ENCODE measurements at places on chromosomes 7 and 10. TPM values are rescaled to one million over a fixed set of nuclear protein-coding genes. Genes with fewer than 3 reads are reported as not detected.

DNA sequence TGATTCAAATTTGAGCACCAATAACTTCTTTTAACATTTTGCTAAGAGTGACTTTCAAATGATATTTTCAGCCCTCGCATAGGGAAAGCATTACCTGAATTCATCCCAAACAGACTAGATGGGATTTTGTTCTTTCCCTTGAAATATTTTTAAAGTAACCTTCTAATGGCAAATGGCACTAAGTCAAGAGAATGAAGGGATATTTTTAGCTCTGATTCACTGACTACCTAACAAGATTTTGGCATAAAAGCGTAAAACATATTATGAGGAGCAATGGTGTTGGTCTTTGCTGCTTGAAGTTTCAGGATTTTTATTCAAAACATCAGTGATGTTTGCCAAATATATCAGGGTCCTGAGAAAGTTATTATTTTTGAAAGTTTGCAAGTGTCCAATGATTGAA lies 290.3 kb downstream of the CDK14 start:
- no peaks in the 10 kb centered on the region for H3K36me3 ChIP-seq
- DNase-seq, result no peak
- H3K27me3 ChIP-seq, result no peaks in the 10 kb centered on the region
- no peaks in the 10 kb centered on the region for H3K4me1 ChIP-seq

- peaks cover 16% of the 10 kb centered on the region for H3K4me1 ChIP-seq
- peak; percentile 96 for DNase-seq
- H3K36me3 ChIP-seq, result peaks cover 2% of the 10 kb centered on the region
- H3K27me3 ChIP-seq, result peaks cover 2% of the 10 kb centered on the region
Observed at GRCh38 chr10:73358331-73359279, at the start of gene CFAP70. CFAP70 (minus strand) TSS chr10:73358864; CDS start chr10:73354796, 4,068 bp downstream.

DNA sequence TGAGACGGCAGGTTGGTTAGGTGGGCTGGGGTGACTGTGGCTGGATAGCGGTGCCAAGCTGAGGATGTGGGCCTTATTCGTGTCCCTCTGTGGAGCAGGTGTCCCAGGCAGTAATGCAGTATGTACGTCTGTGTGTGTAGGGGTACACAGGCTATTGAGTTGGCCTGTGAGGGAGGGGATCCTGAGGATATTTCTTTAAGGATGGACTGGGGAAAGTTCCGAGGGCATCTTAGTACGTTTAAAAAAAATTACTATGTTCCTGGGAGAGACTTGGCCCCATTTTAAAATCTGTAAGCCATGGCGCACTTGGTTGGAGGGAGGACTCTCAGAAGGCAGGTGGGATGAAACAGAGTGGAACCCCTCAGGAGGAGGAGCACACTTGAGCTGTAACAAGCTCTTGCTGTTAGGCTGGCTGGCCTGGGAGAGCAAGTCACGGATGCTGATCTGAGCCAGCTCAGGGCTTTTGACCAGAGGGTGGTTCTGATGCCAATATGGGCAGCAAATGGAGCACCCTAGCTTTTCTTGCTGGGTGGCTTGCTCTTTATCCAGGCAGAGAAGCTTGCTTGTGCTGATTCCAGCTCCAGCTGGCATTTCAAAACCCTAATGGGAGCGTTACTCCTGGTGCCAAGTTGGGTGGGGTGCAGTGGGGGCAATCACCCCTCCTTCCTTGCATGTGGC lies 765 bp downstream of the WBP1L start:
- H3K36me3 ChIP-seq, result peaks cover 22% of the 10 kb centered on the region
- DNase-seq, result peak; percentile 12
- peak overlapping the region; percentile 95 for H3K27ac ChIP-seq
- H3K4me1 ChIP-seq, result peaks cover 47% of the 10 kb centered on the region
- peak overlapping the region; percentile 91 for H3K4me3 ChIP-seq

- H3K27me3 ChIP-seq, result no peaks in the 10 kb centered on the region
- no peaks in the 10 kb centered on the region for H3K36me3 ChIP-seq
- no peak overlapping the region for H3K4me3 ChIP-seq
- H3K4me1 ChIP-seq, result no peaks in the 10 kb centered on the region
- H3K27ac ChIP-seq, result no peak overlapping the region
- no peak for DNase-seq
Observed at GRCh38 chr10:130363051-130363450, 226.9 kb downstream of the GLRX3 start.

DNA sequence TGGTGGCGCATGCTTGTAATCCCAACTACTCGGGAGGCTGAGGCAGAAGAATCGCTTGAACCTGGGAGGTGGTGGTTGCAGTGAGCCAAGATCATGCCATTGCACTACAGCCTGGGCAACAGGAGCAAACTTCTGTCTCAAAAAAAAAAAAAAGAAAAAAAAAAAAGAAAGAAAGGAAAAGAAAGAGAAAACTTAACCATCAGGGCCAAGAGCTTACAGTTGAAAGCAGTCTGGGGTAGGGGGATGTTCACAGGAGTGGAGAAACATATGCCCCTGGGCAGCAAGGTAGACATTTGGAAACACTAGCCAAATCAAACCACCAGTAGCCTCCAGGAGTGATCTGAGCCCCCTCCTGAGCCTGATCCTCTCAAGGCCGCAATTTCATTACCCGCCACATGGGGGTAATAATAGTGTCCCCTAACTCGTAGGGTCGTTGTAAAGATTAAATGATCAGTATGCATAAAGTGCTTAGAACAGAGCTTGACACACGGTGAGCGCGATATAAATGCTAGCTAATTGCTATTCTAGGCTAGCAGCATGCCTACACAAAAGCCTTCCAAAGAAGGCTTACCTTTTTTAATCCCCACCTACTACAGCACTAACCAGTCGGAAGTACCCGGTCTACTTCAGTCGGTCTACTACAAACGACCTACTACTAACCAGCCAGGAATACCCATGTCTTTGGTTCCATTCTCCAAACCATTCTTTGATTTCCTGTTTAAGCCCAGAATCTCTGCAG lies 274.3 kb upstream of the NEBL start:
- no peaks in the 10 kb centered on the region for H3K36me3 ChIP-seq
- no peak overlapping the region for H3K27ac ChIP-seq
- peaks cover 8% of the 10 kb centered on the region for H3K4me1 ChIP-seq
- H3K4me3 ChIP-seq, result no peak overlapping the region
- peaks cover 50% of the 10 kb centered on the region for H3K27me3 ChIP-seq

DNA sequence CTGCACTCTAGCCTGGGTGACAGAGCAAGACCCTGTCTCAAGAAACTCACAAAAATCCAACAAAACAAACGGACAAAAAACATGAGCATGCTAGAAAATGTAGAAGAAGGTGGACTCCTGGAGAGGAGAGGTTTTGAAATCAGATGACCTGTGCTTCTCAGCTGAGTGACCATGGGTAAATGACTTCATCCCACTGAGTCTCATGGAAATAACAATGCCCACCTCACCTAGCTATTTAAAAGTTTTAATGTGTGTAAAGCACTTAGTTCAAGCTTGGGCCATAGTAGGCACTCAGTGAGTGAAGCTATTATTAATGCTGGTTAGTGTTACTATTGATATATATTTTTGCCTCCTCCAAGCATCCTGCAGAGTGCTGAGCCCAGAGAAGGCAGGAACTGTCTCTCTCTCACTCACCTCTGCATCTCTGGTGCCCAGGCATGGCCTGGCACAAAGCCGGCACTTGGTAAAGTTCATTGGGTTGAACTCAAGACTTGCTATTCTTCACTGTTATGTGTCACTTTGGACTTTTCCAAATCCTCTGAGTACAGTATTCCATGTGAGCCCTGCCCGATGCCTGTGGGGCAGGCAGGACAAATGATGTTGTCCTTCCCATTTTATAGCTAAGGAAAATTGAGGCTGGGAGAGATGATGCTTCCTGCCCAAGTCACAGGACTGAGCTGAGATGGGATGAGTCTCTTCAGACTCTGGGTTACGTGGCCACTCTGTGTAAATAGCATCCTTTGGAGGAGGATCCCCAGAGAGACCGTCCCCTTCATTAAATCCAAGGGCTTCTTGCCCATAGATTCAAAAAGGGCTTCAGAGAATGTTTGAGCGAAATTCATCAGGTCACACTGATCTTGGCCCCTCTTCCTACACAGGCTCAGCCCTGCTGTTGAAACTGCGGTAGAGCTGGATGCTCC lies 81.4 kb upstream of the EMX2 start:
- H3K4me3 ChIP-seq, result no peak overlapping the region
- H3K27ac ChIP-seq, result no peak overlapping the region
- no peaks in the 10 kb centered on the region for H3K36me3 ChIP-seq

GRCh38 chr7:73909051-73909941 lies 48.3 kb downstream of the TMEM270 start:
- no peak overlapping the region for H3K4me3 ChIP-seq
- no peak overlapping the region for H3K27ac ChIP-seq

GRCh38 chr7:152986376-152986775 lies 226.8 kb downstream of the ACTR3B start:
- DNase-seq, result no peak
- H3K4me3 ChIP-seq, result no peak overlapping the region
- peaks cover 6% of the 10 kb centered on the region for H3K27me3 ChIP-seq
- no peaks in the 10 kb centered on the region for H3K36me3 ChIP-seq
- peaks cover 3% of the 10 kb centered on the region for H3K4me1 ChIP-seq

- peak overlapping the region; percentile 72 for H3K4me3 ChIP-seq
- H3K36me3 ChIP-seq, result peaks cover 53% of the 10 kb centered on the region
- H3K27me3 ChIP-seq, result peaks cover 20% of the 10 kb centered on the region
- DNase-seq, result peak; percentile 78
Observed at GRCh38 chr7:100887516-100888290, 1.8 kb downstream of the UFSP1 start.

NT5C2 gene
- 80.2 TPM for total RNA-seq

TACC2 gene
- not detected for total RNA-seq

OLAH gene
- total RNA-seq, result 1.2 TPM

WBP1L gene
- total RNA-seq, result 31.4 TPM

EEF1AKMT2 gene
- 28.3 TPM for total RNA-seq
